ENCODE measurements at places on chromosomes 3 and 15. TPM values are rescaled to one million over a fixed set of nuclear protein-coding genes. Genes with fewer than 3 reads are reported as not detected.

Gene LIPH
- total RNA-seq: 2.5 TPM

Gene EXD1
- total RNA-seq: not detected

Gene PCLAF
- 7.0 TPM for total RNA-seq

Gene C3orf70
- total RNA-seq: 1.4 TPM

Gene CLRN1
- total RNA-seq: not detected

Gene SCAANT1
- not detected for total RNA-seq

DNA sequence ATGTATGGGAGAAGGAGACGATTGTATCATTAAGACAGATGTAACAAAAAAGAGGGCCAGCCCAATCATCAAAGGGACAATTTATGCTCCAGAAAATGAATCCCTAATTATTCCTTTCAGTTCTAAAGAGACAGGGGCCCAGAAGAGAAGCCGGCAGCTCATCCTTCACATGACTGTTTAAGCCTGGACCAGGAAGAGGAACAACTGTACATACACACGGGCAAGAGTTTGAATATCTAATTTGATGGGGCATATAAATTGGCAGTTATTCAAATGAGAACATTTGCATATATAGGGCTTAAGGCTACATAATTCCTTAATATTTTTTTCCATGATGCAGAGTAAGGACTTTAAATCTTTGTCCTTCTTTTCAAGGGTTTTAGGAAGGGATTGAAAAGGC lies 232.3 kb downstream of the TLE3 start:
- DNase-seq: no peak

GRCh38 chr3:39469258-39469657 lies 1.8 kb downstream of the MOBP start:
- no peak for DNase-seq

DNA sequence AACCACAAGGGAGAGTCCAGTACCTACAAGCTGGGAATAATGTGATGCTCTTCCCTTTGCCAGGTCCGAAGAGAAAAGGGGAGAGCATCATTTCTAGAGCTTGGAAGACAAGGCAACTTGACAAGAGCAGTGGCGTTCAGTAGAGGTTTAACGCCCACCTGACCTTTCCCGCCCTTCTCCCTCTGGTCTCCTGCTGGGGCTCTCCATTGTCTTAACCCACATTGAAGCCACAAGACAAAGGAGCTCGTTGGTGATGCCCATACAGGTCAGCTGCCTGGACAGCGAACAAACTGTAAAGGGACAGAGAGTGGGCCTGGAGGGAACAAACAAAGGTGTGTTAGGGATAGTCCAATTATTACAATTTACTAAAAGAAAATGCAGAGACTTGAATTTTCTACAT lies 13.1 kb upstream of the DUT start:
- DNase-seq: no peak

- DNase-seq: no peak
These were observed 69.9 kb downstream of the FILIP1L start for GRCh38 chr3:100044369-100044768.

DNA sequence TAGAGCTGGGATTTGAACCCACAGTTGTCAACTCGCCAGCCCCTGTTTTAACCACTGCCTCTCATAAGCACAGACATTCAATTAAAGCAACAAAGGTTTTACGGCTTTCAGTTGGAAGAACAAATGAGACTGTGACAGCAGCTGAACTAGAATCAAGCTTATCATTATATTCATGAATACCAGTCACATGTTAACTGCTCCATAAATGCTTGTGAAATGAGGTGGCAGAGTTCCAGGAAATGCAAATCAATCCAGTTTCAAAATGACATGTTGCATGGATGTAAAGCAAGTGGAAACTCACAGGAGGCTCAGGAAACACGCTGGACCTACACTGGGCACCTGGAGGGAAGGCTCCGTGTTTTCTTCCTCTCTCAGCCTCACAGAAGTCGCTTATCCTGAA lies 3.9 kb downstream of the GP5 start:
- DNase-seq: no peak

GRCh38 chr3:132456571-132456970 lies 39.3 kb downstream of the DNAJC13 start:
- DNase-seq: no peak

- DNase-seq: no peak
These were observed 453.9 kb upstream of the PROK2 start for GRCh38 chr3:72238801-72239200.

DNA sequence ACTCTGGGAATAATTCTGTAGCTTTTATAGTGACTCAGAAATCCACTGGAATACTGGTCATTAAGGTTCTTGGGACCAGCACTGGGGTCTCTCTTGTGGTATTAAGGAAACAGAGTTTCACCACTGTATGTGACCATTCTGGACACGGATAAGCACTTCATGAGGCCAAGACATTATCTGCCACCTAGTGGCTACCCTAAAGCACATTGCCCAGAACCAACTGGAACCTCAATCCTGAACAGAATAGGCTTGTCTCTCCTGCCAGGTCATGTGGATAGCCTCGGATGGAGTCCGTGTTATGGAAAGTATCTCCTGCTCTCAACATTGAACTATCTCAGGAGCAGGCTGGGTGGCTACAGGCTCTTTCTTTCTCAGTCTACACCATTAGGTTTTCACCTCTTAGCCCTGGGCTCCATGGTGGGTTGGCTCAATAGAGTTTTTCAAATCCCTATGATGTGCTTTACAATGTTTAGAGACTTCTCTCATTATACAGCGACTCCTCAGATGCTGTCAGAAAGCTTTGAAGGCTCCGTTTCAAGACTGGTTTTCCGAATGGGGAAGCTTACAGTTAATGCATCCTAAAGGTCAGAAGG lies 167.6 kb upstream of the ST8SIA2 start:
- peak; percentile 25 for DNase-seq

- DNase-seq: no peak
These were observed 489.2 kb upstream of the CNTN4 start for GRCh38 chr3:1609416-1609815.

GRCh38 chr3:9244495-9245183 lies 4.8 kb downstream of the SRGAP3 start:
- DNase-seq: no peak

- DNase-seq: no peak
These were observed 68.2 kb downstream of the RAB11A start for GRCh38 chr15:65937476-65937875.

- no peak for DNase-seq
These were observed 442 bp downstream of the QTRT2 start for GRCh38 chr3:114057011-114057347.

DNA sequence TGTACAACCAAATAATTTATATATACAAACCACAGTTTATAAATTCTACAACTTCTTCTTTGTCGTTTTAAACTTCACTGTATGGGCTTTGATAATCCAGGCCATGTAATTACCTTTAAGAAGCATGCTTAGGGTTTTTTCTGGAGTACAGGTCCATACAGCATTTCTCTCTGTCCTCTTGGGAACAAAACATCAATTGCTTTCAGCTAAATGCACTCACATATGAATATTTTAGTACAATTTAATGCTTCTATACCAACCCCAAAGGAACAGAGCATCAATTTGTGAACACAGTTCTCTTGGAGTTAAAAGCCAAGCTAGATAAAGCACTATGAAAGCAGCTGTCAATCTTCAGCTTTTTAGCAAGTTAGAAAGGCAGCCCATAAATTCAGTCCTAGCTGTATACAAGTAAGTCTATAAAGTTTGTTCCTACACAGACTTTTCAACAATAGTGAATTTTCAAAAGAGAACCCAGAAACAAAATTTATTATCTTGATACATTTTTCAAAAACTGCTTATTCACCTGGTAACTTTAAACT lies 66.1 kb downstream of the ETFA start:
- DNase-seq: no peak

- no peak for DNase-seq
These were observed 84.0 kb upstream of the PXYLP1 start for GRCh38 chr3:141147657-141148056.

GRCh38 chr3:132180337-132180791 lies 136.8 kb upstream of the ACP3 start:
- peak; percentile 31 for DNase-seq

DNA sequence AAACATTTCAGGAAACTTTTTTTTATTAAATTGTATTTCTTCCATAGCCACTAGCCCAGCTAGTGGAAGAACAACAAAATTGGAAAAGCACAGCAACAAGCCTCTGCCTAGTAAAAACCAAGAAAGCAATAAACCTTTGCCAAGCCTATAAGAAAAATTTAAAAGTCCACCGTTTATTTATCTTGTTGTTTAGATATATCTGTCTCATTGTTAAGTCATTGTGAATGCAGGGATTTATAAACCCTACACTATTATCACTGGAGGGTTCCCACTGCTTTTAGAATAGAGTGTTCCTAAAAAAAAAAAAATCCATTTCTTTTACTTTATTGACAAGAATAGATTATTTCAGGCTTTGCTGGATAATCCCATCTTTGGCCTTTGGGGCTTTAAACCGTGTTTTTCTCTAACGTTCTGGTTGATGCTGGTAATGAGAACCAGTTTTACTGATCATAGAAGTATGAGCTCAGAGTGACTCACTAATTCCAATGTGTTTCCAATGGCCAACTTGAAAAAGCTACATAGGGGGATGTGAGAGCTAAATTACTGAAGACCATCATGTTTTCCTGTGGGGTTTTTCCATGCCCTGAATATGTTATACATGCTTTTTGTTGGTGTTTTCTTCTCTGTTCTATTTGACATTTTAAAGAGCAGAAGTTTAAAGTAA lies 634.1 kb downstream of the RBMS3 start:
- DNase-seq: no peak
